ENCODE measurements at places on chromosomes 6 and 20.

- peak; percentile 12 for DNase-seq
Observed at GRCh38 chr6:5968817-5969734, 37.6 kb downstream of the NRN1 start.

- no peak for DNase-seq
Observed at GRCh38 chr20:22684763-22685443, 100.5 kb upstream of the FOXA2 start.

- DNase-seq: peak; percentile 42
Observed at GRCh38 chr6:131182991-131183425, 47.7 kb downstream of the AKAP7 start.

DNA sequence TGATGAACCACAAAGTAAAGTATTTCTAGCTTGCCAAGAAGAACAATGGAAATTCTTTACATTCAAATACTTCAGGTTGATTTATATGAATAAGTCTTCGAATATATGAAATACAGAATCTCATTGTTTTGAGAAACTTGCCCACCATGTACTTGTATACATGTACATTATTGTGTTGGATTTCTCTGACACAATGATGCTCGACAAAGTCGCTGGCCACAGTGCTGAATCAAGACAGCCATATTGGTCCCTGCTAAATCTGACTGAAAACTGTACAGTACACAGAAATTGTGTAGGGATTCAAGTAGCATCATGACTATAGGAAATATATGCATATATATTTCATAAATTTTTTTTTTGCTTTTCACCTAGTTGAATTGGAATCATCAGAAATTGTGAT is 13.1 kb upstream of the LIN28B start:
- DNase-seq: peak; percentile 45

DNA sequence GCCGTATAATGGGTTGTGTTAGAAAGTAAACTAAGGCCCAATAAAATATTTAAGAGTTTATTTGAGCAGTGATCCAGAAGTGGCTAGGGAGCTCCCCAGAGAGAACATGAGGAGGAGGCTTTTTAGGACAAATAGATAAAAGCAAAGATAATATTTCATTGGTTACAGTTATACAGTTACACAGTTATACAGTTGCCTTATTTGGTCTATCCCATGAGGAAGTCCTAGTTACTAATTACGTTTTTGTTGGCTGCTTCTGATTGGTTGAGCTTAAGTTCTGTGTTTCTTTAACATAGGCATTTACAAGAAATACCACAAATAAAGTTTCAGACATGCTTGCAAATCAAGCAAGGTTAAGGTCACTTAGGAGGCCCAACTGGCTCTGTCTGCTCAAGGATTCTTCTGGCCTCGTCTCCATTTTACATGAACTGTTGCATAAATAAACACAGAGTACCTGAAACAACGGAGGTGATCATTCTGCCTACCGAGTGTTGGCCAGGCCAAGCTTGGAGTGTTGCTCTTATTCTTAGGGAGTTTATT is 7.0 kb downstream of the UBD start:
- peak; percentile 81 for DNase-seq

DNA sequence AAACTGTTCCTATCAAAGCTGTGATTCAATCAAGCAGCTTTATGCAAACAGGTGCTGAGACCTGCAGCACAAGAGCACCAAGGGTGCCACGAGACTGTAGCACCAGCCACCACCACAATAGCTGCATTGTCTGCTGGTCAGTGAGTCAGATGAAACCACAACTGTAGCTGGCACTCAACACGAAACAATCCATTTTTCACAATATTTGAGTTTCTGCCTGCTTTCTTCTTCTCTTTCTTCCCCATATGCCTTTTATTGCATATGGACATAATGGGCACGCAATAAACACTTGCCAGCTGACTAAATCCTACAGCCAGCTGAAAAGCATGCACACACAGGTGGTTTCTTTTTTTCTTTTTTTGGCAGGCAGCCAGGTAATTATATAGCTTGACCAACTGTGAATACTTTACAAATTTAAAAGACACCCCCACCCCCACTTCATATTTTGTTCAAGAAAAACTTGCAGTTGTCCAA is 16.6 kb downstream of the SLC2A12 start:
- no peak for DNase-seq

GRCh38 chr6:45535933-45536332 is 158.2 kb upstream of the SUPT3H start:
- DNase-seq: no peak

DNA sequence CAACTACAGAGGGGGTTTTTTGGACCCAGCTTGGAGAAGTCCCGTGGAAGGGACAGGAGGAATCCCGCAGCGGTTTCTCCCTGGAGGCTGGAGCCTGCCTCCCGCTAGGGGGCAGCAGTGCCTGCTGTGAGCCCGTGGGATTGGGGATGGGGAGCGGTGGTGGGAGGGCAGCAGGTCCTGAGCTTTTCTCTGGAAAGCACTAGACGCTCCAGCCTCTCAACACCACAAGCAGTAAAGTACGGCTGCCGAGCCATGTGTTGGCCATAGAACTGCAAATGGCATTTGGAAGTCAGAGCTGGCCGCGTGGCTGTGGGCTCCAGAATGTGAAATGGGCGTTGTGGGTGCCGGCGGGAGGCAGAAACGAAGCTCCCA is 47.8 kb downstream of the GMPR start:
- DNase-seq: peak; percentile 52

- no peak for DNase-seq
Observed at GRCh38 chr20:9966966-9967365, 67.8 kb upstream of the ANKEF1 start.

GRCh38 chr6:42427871-42428270 is 23.9 kb downstream of the TRERF1 start:
- DNase-seq: no peak

DNA sequence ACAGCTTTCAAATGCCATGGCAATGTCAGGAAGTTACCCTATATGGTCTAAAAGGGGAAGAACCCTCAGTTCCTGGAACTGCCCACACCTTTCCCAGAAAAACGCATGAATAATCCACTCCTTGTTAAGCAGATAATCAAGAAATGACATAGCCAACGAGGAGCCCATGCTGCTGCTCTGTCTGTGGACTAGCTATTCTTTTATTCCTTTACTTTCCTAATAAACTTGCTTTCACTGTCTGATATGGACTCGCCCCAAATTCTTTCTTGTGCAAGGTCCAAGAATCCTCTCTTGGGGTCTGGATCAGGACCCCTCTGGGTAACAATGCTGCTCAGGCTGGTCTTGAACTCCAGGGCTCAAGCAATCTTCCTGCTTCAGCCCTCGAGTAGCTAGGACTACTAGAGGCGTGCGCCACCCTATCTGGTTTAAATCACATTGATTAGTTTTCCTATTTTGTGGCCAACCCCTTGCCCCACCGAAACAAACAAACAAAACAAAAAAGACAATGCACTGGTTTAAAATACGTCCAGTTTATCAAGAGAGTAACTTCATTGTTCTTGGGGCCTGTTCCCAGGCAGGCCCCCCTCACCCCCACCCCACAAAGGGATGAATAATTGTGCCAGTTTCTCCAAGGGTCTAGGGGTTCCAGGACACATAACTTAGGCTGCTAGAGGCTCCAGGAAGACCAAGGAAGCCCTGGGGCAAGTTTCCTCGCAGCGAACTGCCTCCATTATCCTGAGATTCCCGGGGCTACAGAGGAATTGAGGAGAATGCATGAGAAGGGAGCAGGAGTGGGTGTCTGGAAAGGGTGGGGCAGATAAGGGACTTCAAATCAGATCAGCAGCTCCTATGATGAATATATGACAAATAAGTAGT is 10.1 kb upstream of the AKAP12 start:
- no peak for DNase-seq
